Stimulated activated CD8-positive, alpha-beta memory T cell treated with anti-CD3 and anti-CD28 coated beads, Interleukin-4, amount 100 ng/mL, for 48 hours (primary cell): ENCODE measurements at places on chromosomes 1 and 21.

GRCh38 chr1:944341-945325, 14.4 kb downstream of the NOC2L start:
- no peak for DNase-seq

- DNase-seq = peak; percentile 82
Measured at GRCh38 chr1:172532183-172532699, 709 bp upstream of the SUCO start.

GRCh38 chr1:54401799-54402198, 4.4 kb downstream of the SSBP3 start:
- DNase-seq = no peak

- no peak for DNase-seq
Measured at GRCh38 chr1:193183019-193183627, 3.3 kb downstream of the B3GALT2 start.

DNA sequence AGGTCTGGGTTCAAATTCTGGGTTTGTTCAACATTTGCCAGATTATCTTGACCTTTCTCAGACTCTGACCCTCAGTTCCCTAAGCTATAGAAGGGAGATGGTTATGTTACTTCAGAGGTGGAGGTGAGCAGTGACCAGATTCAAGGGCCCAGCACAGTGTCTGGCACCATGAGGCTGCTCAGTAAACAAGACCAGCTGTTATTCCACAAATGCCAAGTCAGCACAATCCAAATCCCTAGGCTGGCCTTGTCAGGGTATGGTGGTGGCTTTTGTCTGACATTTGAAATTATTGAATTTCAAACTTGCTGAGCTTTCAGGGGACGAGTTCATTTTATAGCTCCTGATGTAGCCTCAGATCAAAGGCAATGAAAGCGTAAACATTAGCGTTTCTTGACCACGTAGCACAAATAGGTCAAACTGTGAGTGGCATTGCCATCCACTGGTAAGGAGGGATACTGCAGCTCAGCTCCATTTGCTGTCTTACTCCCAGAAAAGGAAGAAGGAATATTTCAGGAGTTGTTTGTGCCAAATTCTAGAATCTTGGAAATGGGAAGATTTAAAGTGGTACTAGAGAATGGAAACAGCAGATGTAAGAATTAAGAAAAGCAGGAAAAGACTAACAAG, 94.3 kb upstream of the EDN2 start:
- no peak for DNase-seq

DNA sequence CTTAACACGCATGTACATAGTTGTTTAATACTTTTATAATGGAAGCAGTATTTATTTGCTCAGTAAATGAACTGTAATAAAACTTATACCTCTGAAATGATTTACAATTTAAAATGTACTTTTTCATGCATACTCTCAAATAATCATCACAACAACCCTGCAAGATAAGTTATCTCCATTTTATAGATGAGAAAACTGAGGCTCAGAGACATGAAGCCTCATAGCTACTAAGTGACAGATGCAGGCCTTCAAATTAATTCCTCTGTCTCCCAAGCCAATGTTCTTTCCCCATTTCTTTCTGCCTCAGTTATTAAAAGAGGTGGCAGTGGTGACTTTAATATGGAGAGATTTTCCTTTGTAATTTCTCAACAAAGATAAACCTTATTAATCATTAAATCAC, 19.6 kb upstream of the CLCA1 start:
- no peak for DNase-seq

- DNase-seq = no peak
Measured at GRCh38 chr1:44146536-44147361, 5.3 kb upstream of the KLF18 start.

- no peak for DNase-seq
Measured at GRCh38 chr1:100552031-100552430, 14.1 kb downstream of the GPR88 start.

DNA sequence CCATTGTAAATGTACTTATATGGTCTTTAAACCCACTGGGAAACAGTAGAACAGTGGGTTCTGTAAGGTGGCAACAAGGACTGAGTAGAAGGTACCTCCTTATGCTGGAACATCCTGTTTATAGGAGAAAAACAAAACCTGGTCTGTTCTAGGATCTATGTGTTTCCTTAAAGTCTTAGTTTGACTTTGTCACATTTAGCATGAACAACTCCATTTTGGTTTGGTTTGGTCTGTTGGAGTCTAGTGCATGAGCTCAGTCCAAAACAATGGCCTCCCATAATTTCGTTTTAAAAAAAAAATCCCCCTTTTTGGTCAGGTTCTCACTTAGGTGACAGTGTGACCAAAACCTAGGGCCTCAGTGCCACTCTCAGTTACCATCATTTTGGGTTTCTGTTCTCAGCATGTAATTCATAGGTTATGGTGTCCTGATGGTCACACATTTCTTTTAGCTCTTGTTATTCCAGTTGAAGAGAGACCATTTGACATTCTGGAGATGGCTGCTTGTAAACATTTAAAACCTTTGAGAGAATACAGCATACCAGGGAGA, 66.4 kb upstream of the IL12RB2 start:
- no peak for DNase-seq

- no peak for DNase-seq
Measured at GRCh38 chr21:44955798-44956175, 16.0 kb downstream of the SLX9 start.

DNA sequence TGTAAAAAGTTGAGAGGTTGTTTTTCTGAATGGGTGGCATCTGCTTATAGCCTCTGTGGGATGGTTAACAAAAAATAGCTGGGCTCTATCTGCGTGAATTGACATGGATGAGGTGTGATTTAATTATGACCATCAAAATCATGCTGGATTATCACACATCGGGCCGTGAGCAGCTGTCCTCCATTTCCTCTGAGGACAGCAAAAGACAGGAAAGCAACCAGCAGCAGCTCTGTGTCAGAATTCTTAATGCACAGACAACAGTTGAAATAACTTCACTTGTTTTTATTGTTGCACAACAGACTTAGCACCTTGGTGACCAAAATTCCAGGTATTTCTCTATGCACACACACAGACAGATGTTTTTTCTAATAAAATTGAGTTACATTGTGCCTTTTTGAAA, 54.5 kb upstream of the LAPTM5 start:
- DNase-seq = no peak

GRCh38 chr1:231625975-231626534, 535 bp upstream of the DISC1 start:
- DNase-seq = no peak

GRCh38 chr1:43509007-43509739, 21.5 kb upstream of the PTPRF start:
- no peak for DNase-seq
